Stomach (tissue), 19 donors: ENCODE measurements at places on chromosomes 2 and 18. TPM values are rescaled to one million over a fixed set of nuclear protein-coding genes. Genes with fewer than 3 reads are reported as not detected.

GRCh38 chr18:80068571-80069272 is 34.5 kb downstream of the RBFA start:
- DNase-seq = no peak

GRCh38 chr2:219645631-219646527 is 18.4 kb downstream of the SLC4A3 start:
- no peak for DNase-seq

GRCh38 chr2:135512099-135512498 is 18.9 kb downstream of the ZRANB3 start:
- no peak for DNase-seq

- DNase-seq = no peak
Measured at GRCh38 chr2:23745726-23746105, 181.2 kb downstream of the ATAD2B start.

DNA sequence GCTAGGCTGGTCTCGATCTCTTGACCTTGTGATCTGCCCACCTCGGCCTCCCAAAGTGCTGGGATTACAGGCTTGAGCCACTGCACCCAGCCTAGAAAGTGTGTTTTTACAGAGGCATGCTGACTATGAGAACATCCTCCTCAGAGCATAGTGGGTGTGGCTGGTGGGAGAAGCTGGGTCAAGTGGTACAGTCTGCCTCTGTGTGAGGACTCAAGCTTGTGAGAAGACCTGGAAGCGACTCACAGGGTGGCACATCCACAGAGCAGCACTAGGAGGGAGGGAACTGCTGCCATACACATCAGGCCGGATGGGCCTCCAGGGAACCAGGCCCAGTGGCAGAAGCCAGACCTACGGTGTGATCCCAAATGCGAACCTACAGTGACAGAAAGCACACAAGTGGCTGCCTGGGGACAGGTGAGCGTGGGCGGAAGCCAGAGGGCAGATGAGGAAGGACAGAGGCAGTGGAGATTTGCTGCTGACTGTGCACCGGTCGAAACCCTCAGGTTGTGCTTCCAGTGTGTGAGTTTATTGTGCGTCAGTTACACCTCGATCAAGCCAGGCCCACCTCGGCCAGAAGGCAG is 8.9 kb downstream of the ARHGEF4 start:
- no peak for DNase-seq

- no peak for DNase-seq
Measured at GRCh38 chr18:13527730-13528129, 198.6 kb downstream of the FAM210A start.

GRCh38 chr2:118643294-118643693 is 204.2 kb downstream of the EN1 start:
- no peak for DNase-seq

Gene FIGN
- total RNA-seq = 6.6 TPM
